Amniotic stem cell (primary cell): ENCODE measurements at places on chromosomes 2 and 18.

DNA sequence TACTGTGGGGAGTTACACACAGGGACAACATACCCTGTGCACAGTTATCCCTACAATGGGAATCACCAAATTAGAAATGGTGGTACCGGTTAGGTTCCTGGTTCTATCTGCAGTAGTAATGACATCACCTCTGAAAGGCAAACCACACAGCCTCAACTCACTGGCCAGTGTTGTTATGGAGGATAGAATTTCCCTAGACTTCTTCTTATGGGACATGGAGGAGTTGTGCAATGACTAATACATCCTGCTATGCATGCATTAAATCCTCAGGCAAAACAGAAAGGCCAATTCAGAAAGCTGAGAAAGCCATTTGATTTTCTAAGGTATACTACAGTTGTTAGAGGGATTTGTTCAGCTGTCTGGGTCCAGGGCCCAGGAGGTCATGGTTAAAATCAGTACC is 439.3 kb downstream of the TMX3 start:
- DNase-seq, result peak; percentile 40

GRCh38 chr2:187547353-187547979 is 6.8 kb downstream of the TFPI start:
- DNase-seq, result peak; percentile 76

- no peak for DNase-seq
Measured at GRCh38 chr2:197615016-197615652, 60.3 kb downstream of the RFTN2 start.

GRCh38 chr2:224946895-224947294 is 95.4 kb downstream of the DOCK10 start:
- no peak for DNase-seq

GRCh38 chr2:158079672-158080071 is 22.0 kb upstream of the UPP2 start:
- DNase-seq, result no peak

GRCh38 chr2:31324016-31324633 is 90.2 kb downstream of the EHD3 start:
- DNase-seq, result no peak

DNA sequence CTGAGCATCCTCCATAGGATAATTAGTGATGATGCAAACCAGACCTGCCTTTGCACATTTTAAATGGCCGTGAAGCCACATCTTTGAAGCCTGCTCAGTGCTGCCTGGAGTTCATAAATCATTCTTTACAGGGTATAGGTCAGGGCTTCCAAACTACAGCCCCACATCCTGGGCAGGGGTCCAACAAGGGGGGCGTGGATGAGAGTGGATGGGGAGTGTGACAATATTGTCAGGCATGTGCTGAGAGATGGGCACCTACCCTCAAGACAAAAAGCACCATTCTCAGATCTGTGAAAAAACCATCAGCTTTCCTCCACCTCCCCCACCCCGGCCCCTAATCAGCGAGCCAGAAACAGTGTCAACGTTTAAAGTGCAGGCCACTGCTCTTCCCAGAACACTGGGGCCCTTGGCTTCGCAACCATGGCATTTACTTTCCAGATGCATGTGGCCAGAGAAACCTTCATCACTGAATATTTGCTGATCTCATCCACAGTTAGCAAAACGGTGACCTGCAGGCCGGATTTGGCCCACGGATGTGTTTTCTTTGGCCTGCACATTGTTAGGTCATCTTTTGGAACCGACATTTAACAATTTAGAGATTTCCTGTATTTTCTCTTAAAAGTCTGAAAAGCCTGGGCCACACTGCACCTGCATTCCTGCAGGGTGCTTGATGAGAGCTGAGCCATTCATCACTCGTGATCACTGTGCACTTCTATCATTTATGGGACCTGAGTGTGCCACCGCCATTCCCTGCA is 130.7 kb downstream of the ANKRD44 start:
- no peak for DNase-seq

DNA sequence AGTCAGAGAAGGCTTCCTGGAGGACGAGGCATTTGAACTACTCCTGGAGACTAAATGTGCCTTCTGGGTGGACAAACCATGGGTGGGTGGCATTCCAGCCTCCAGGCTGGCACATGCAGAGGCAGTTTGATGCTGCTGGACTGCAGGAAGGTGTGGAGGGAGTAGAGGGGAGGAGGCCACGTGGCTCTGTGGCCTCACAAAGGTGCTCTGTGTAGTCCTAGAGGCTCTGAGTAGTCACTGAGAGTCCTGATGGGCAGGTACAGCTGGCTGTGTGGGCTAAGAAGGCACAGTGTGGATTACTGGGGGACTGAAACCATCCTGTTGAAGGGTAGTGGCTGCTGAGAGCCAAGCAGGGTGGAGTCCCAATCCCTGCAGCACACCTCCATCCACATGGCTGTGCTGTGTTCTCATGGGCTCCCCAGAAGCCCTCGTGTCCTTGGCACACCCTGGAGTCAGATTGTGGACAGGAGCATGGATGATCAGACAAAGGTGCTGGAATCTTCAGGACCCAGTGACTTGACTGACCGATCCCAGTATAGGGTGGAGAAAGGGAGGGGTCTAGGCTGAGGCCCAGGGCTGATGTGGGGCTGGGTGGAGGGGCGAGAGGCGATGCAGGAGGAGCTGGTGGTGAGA is 87.4 kb upstream of the HS6ST1 start:
- DNase-seq, result no peak

GRCh38 chr2:72780477-72780876 is 45.4 kb downstream of the EXOC6B start:
- no peak for DNase-seq

- peak; percentile 57 for DNase-seq
Measured at GRCh38 chr2:37711308-37711731, 39.9 kb upstream of the CDC42EP3 start.

DNA sequence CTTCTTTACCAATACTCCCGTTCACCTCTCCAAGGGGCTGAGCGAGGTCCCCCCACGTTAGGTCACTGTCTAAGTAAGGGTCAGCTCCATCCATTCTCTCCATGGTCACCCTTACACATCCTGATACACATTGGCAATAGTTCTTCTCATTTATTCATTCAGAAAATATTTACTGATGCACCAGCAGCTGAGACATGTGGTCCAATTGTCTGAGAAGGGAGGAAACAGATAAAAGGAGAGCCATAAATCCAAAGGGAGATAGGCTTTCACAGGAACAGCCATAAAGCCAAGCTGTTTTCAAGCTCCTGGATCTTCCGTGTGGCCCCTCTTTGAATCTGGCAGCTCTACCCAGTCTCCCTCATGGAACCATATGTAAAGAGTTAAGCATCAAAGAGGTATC is 121.2 kb downstream of the TXNL1 start:
- no peak for DNase-seq
